ENCODE measurements at places on chromosomes 1 and 21.

DNA sequence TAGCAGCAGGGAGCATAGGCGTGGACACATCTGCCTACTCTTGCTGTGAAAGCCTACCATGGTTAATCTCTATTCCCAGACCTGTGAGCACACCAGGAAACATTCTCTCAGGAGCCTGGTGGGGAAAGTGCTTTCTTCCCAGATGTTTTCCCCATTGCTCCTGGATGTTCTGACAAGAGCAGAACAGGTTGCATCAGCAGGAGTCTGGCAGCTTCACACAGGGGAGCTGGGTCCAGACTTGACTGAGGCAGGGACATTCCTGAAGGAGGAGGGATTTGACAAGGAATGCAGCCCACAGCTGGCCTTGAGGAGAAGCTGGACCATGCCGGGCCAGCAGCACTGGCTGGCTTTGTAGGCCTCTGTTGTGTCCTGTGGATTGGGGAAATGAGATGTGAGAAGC lies 21.0 kb upstream of the ARTN start:
- DNase-seq: no peak

GRCh38 chr1:26358411-26359384 lies 4.8 kb upstream of the CRYBG2 start:
- DNase-seq: peak; percentile 68

GRCh38 chr1:205262731-205263171 lies 35.0 kb downstream of the TMCC2 start:
- no peak for DNase-seq

DNA sequence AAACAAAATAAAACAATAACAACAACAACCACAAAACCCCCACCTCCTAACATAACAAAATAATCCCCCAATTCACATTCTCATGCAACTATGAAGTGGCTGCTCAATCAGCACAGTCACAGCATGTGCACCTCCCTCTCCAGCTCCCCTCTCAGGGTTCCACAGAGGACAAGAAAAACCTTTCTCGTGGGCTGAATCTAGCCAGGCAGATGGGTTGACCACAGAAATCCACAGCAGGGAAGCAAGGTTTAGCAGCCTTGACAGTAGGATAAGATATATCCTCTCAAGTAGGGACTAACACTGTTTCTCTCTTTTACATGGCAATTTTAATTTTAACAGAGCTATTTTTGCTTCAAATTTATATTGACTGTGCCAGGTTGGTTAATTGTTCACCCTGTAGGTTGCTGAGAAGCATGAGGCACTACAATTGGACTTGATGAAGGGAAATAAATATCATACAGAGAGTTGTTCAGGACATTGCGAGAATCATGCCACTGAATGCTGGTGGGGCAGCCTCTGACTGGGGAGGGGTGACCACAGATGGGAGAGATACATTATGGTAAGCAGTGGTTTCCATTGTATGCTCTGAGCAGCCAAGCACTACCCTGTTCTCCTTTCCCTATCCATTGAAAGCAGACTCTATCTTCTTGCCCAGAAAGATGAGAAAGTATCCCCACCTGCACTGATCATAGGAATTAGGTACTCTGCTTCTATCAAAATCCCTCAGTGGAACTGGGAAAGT lies 535.1 kb downstream of the DPYD start:
- no peak for DNase-seq

- no peak for DNase-seq
These were observed 100.4 kb downstream of the BRINP3 start for GRCh38 chr1:190377294-190377693.

DNA sequence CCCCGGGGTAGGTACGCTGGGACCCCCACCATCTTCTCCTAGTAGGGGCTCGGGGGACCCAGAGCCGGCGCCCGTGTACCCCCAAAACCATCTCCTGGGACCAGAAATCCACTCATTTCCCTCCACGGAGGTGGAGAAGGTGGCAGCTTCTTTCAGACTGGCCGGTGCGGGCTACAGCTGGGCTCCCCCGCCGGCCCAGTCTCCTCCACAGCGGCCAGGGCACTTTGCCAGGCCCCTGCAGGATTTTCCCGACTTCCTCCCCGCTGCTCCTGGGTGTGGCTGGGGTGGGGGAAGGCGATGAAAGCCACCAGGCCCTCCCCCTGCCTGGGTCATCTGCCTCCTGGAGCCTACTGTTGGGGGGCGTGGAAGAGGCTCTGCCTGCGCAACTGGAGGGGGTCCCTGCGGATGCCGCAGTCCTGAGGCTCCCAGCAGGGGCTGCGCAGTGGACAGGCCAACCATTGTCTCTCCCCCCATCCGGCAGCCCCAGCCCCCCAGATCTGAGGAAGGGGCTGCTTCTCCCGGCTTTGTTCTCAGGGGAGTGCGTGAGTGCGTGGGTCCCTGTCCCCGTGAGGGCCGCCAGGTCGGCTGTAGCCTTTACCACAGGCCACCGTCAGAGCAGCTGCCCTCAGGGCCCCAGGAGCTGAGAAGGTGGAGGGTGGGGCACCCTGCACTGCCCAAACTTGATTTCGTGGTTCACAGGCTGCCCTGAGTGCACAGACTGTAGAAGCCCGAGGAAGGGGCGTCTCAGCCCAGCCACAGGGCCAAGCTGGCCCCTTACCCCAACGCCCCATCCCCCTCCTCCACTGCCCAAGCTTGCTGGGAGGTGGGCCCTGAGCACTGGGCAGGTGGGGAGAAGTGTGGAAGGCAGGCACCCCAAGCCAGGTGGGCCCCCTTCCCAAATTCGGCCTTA lies 1.3 kb downstream of the AGRN start:
- DNase-seq: no peak

- no peak for DNase-seq
These were observed 17.9 kb downstream of the PTTG1IP start for GRCh38 chr21:44855572-44855971.

GRCh38 chr1:93695411-93696005 lies 13.9 kb upstream of the BCAR3 start:
- DNase-seq: no peak

DNA sequence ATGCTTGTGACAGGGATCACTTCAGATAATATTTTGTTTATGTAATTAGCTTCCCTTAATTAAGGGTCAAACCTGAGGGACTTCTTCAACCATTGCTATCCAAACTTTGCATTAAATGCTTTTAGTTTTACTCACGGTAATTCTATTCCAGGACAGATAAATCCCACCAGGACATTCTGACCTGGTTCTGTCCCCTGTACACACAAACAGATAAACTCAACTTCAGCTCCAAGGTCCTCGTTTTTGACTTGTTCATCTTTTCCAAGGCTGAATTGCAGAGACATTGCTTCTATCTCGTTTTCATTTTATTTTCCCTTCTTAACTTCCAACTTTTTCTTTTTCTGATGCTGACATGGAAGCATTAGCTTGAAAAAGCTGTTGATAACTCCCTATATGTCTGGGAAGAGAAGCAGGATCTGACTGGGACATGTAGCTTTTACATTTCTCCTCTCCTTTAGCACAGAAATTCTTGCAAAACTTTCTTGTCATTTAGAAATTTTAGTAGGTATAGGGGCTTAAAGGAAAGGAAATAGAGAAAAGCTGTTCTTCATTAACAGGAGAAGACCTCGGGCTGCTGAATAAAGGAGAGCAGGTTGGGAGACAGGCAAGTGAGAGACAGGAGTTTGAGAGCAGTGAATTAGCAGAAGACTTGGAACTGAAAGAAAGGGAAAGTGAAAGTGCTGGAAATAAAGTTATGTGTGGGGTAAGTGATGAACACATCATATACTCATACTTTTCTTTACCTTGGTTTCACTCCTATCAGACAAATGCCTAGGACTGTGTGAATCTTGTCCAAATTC lies 231.7 kb upstream of the B3GALT2 start:
- DNase-seq: no peak

GRCh38 chr1:43499898-43500297 lies 30.8 kb upstream of the PTPRF start:
- no peak for DNase-seq

GRCh38 chr1:168921629-168922028 lies 184.9 kb upstream of the ATP1B1 start:
- no peak for DNase-seq

- no peak for DNase-seq
These were observed 526.3 kb downstream of the MATN1 start for GRCh38 chr1:30196872-30197638.

DNA sequence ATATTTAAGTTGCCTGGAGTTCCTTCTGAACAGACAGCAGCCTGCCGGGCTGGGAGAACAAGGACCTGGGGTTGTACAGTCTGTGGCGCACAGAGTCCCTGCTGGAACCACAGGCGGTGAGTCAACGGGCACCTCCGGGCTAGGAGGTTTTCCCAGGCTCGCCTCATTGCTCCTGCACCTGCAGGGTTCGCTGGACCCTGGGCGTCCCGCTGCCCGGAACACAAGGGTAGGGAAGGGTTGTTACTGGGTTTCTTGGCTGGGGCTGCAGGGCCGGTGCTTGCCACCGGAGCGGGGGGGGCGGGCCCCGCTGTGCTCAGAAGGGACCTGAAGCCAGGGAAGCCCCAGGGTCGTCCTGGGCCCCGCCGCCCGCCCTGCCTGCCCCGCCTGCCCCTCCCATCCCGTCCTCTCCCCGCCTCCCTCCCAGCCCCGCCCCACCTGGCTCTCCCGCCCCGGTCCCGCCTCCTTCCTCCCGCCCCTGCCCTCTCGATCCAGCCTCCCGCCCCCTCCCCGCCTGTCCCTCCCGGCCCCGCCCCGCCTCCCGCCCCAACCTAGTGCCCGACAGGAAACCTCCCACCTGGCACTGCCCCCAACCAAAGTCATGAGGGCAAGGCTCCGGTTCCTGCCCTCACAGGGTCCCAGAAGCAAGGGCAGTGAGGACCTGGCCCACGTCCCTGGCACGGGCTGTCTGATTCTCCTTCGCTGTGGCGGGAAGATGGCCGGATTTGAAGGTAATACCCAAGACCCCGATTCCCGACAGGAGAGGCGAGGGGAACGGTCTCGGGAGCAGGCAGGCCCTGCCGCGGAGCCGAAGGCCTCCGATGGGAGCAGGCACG lies 6.8 kb downstream of the JMJD4 start:
- peak; percentile 21 for DNase-seq

GRCh38 chr1:91020967-91021685 lies 709 bp downstream of the ZNF644 start:
- DNase-seq: peak; percentile 48

DNA sequence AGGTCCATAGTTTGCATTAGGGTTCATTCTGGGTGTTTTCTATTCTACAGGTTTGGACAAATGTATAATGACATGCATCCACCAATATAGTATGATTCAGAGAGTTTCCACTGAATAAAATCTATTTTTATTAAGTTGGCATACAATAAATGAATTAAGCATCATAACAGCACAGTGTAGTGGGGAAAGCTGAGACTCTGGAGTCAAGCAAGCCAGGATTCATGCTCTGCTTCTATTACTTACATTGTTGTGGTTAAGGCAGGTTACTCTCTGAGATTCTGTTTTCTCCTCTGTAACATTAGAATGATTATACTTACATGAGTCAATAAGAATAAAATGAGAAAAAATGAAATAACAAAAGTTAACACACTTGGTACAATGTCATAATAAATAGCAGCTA lies 131.3 kb downstream of the SLC30A10 start:
- DNase-seq: no peak

DNA sequence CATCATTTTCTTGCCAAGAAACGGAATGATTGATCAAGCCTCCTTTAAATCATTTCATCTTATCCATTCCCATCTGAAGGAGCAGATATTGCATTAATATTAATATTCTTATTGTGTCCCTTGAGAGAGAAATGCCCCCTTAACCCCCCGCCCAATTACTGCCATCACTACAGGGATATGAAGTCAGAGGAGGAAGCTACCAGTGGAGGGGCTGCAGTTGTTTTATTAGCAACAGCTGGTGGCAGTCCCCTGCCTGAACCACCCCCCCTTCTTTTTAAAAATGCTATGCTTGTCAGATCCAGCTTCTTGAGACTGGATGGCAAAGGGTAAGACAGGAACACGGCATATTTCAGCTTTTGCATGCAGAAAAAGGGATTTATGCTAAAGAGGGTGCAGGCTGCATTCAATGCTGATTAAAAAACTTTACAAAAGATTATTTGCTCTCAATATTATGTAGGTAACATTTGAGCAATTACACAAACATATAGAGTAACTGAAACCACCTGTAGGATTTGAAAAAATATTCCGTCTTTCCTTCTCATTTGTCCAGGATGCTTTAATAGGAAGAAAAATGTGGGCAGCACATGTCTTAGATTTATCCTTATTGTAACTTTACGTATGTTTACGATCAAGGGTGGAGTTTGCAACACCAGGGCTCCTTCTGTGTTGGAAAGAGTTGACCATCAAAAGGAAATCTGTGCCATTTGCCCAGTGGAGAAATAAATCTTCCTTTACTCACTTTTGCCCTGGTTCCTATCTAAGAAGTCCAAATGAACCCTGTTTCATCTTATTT lies 77.7 kb downstream of the ZBTB18 start:
- no peak for DNase-seq

- no peak for DNase-seq
These were observed 5.9 kb upstream of the NUF2 start for GRCh38 chr1:163315773-163316374.

DNA sequence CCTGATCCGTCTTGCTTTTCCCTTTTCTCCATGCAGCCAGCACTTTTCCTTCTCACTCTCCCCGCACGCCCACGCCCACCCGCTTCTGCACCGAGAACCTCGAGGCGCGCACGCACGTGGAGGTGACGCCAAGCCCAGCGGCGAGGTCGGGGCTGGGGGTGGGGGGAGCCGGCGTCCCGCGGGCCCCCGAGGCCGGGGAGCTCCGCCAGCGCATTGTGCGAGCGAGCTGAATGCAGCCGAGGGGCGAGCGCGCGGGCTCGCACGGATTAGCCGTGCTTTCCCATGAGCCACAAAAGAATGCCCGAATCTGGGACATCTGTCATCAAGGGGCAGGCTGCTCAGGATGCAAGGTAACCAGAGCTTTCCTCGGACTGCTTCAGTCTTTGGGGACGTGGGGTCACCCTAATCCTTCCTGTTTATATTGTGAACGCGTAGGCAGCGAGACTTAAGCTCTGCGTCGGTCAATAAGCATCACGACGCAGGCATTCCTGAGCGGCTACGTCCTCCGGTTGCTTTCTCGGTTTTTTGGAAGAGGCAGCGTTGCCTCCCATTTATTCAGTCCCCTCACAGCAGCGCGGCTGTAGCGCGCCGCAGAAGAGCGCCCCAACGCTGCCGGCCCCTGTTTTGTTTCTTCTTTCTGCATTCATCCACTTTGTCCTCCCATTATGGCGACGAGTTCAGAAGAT lies 67.3 kb upstream of the AKT3 start:
- no peak for DNase-seq

- DNase-seq: no peak
These were observed 40.9 kb downstream of the CLSTN1 start for GRCh38 chr1:9782897-9783296.

DNA sequence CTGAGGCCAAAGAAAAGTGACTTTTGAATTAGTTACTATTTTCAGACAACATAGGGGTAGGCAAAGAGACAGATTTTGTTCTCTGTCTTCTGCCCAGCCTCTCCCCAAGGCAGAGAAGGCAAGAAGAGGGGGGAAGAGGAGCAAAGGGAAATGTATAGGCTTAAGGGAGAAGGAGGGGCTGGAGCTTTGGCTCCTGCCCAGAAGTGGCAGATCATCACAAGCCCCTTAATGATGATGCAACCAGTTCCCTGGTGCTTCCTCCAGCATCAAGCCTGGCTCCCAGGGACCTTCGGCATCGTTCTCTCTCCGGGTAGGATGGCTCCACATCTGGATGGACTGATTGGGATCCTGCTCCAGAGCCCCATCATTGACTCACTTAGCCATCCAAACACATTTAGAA lies 112.8 kb downstream of the KCND3 start:
- no peak for DNase-seq
